ENCODE measurements at places on chromosomes 1 and 21.

GRCh38 chr21:43959231-43960116 is 52.6 kb upstream of the TRAPPC10 start:
- DNase-seq, result no peak

DNA sequence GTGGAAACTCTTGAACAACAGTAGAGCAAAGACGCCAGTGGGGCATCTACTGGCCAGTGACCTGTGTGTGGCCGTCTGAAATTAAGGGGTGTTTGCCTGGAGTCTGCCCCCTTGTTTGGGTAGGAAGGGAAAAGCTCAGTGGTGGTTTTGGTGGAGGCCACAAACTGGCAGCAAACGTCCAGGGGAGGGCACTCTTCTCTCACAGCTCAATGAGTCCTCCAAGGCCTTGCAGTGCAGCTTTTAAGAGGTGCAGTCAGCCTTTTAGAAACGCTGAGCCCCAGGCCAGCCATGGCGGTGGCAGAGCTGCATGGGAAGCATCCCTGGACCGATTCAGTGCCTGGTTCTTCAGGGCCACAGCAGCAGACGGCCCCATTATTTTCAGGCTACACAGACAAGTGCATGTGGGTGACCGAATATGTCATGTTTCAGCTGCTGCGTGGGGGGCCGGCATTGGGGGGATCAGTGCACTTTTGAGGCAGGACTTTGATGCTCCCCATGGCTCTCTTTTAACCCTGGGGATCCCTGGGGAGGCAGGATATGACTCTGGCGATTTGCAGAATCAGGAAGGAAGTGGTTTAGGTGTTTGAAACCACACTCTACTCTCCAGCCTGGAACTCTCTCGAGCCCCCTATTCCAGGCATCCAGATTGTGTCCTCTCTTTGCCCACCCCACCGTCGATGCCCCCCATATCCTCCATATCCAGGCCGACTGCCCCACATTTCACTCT is 414.0 kb downstream of the PRDM2 start:
- no peak for DNase-seq

DNA sequence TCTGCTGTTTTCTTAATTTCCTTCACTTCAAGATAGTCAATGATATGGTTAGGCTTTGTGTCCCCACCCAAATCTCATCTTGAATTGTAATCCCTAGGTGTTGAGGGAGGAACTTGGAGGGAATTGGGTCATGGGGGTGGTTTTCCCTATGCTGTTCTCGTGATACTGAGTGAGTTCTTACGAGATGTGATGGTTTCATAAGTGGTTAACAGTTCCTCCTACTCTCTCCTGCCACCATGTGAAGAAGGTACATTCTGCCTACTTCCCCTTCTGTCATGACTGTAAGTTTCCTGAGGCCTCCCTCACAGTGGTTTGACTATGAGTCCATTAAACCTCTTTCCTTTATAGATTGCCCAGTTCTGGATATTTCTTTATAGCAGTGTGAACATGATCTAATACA is 74.0 kb upstream of the SAMSN1 start:
- DNase-seq, result no peak

- DNase-seq, result no peak
Measured at GRCh38 chr1:46723901-46724300, 5.0 kb upstream of the EFCAB14 start.

- DNase-seq, result no peak
Measured at GRCh38 chr1:8133190-8133589, 107.1 kb upstream of the ERRFI1 start.

GRCh38 chr1:224116131-224116530 is 2.2 kb downstream of the FBXO28 start:
- DNase-seq, result no peak

- DNase-seq, result no peak
Measured at GRCh38 chr1:203187689-203188264, 1.3 kb upstream of the CHI3L1 start.

Measured in stimulated activated CD4-positive, alpha-beta T cell treated with anti-CD3 and anti-CD28 coated beads, Interleukin-15, amount 100 ng/mL, for 48 hours (primary cell).